ENCODE measurements at places on chromosomes 3 and 15.
A peak's percentile ranks its signal among the peaks of the same experiment; 100 is the strongest.

GRCh38 chr15:33344530-33344929, 33.8 kb downstream of the RYR3 start:
- DNase-seq = no peak

GRCh38 chr15:71476823-71477222, 333.5 kb upstream of the NR2E3 start:
- no peak for DNase-seq

DNA sequence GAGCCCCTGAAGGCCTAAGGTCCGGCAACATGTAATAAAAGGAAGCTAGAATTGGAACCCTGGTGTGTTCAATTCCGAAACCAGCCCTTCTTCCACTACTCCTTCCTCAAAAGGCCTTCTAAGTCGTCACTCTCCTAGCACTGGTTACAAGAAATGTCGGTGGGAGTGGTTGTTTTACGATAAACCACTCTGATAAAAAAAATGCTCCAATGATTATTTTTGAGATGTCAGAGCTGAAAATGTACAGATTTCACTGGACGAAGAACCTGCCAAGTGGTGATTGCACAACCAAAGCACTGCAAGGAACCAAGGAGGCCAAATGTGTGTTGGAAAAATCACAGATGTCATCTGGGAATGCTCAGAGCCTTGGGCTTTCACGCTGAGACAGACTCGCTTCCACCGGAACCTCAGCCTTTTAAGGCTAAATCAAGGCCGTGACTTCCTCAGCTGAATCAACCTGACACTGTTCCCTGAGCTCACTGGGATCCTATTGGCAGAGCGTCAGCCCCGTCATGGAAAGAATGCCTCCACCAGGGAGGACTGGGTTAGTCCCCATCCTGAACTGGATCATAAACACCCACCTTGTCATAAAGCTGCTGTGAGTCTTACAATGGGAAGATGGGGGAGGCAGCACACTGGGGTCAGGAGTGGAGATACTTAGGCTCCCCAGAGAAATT, 108.1 kb upstream of the THBS1 start:
- DNase-seq = no peak

DNA sequence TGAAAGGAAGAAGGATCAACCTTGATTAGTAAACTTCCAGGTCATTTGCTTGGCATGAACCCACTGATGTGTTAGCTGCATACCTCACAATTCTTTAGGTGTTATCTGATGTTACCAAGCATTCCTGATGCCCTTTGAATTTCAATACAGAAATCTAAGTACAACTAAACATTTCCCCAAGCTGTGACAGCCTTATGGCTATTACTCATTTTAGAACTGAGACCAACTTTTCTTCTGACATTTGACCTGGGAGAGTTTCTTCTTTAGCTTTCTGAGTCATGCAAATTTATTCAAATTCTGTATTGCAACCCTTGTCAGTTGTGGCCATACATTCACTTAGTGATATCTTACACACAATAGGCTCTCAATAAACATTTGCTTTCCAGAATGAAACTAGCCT, 124.3 kb downstream of the TIGIT start:
- DNase-seq = no peak

DNA sequence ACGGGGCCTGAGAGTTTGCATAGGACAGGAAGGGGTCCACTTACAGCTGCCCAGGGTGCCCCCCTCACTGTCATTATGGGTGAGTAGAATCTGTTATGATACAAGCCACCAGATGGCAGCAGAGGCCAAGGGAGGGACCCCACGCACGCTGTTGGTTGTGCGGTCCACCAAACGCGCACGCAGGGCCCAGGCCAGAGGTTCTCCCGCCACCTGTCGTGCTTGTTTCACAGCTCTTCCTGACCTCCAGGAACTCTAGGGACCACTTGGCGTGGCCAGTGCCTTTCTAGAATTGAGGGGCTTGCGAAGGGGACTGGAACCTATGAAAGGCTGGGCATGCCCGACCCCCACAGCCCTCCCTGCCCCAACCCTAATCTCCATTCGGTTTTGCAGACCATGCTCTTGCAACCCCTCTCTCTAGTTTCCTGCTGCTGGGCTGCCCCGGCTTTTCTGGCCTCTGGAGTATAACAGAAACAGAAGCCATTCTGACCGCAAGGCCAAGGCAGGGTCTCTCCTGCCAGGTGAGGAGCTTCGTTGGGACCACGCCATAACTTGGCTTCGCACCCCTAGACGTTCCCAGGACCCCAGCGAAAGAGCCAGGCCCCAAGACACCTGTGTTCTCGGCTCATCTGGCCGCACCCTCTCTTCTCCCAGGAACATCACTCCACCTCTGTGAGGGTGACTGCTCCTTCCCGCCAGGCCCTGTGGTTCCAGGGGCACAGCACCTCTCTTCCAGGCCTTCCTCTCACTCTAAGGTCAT, 46.0 kb downstream of the ALDH1L1 start:
- DNase-seq = peak; percentile 39

DNA sequence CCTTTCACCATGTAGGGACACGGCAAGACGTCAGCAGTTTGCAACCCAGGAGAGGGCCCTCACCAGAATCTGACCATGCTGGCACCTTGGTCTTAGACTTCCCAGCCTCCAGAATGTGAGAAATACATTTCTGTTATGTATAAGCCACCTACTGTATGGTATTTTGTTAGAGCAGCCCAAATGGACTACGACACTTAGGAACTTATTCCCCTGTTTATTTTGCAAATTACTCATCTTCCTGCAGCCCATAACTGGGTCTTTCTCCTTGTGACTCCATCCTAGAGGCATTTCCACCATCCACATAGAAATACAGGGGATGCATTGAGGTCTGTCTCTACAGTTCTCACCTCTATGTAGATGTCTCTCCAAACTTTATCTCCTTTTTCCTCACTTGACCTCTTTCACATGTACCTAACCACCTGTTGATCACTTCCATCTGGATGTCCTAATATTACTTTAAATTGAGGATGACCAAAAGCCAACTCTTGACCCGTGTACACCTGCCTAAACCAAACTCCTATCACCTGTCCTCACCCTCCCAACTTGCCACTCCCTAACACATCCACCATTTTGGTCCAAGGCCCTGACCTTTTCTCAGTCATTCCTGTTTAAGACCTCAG, 406.0 kb upstream of the WNT5A start:
- no peak for DNase-seq

DNA sequence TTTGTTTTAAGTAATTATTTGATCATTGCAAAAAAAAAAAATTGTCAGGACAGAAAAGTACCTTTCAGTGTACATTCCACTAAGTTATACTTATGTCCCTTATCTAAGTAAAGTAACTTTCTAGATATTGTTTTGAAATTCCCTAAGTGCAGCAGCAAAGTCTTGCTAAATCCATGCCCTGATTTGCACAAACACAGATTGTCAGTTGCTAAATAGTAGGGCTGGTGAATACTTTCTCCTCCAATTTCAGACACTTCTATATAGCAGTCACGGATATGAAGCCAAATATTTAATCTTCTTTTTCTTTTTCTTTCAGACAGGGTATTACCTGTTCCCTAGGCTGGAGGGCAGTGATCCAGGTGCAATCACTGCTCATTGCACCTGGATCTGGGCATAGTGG, 12.9 kb downstream of the LRRC2 start:
- no peak for DNase-seq

- no peak for DNase-seq
Observed at GRCh38 chr3:141476033-141476432, 10.8 kb upstream of the RASA2 start.

DNA sequence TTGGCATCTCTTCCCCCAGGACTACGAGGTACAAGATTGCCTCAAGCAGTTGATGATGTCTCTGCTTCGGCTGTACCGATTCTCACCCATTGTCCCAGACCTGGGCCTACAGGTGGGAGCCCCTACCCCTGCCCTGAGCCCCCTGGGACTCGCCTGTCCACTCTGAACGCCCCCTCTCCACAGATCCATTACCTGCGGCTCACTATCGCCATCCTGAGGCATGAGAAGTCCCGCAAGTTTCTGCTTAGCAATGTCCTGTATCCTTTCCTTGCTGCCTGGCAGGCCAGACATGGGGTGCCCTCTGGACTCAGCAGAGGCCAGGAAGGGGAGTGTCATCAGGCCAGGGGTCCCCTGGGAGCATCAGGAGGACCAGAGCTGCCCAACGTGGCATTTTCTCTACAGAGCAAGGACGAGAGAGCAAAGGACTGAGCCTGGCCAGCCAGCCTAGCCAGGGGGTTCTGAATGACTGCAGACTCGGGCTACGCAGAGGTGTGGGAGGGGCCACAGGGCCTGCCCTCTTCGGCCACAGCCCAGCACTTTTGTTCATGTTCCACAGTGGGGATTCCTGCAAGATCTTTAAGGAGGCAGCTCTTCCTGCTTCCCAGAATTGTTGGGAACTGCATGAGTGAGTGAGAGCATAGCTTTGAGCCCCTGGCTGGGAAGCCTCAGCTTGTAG, 11.2 kb downstream of the RNF123 start:
- DNase-seq = no peak

GRCh38 chr15:86336051-86336788, 256.5 kb downstream of the AGBL1 start:
- DNase-seq = no peak

DNA sequence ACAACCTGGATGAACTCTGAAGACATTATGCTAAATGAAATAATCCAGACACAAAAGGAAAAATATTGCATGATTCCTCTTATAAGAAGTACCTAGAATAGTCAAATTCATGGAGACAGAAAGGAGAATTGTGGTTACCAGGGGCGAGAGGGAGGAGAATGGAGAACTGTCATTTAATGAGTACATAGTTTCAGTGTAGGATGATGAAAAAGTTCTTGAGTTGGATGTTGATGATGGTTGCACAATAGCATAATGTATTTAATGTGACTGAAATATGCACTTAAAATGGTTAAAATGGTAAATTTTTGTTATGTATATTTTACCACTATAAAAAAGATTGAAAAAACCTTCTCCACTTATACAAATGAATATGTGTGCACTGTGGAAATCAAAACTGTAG, 469.6 kb downstream of the MAGI1 start:
- no peak for DNase-seq

GRCh38 chr3:136818191-136818768, 646 bp upstream of the SLC35G2 start:
- no peak for DNase-seq

DNA sequence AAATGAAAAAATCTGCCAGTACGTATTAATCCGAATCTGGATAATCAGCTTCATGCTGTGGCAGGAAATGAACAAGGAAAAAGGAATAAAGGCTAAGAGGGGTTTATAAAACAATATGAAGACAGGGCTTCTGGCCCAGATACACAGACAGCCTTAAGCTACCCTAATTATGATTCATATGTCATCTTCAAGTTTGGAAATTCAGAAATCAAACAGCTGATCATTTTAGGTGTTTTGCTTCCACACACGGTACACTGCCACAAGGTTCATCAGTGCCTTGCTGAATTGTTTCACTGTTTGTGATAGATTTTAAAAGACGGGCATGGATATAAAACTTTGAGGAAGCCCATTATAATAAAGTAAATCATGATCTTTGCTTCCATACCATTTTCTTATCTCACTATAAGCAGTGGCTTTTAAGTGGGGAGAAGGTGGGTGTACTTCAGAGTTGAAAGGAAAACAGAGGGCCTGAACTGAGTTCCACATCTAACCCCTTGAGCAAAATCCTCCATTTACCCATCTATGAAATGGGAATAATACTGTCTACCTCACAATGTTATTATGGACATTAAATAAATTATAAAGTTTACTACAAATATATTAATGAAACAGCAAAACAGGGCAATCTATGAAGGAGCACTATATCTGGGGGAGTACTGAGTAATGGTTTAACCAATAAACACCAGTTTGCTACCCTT, 15.7 kb downstream of the GTPBP8 start:
- DNase-seq = no peak

DNA sequence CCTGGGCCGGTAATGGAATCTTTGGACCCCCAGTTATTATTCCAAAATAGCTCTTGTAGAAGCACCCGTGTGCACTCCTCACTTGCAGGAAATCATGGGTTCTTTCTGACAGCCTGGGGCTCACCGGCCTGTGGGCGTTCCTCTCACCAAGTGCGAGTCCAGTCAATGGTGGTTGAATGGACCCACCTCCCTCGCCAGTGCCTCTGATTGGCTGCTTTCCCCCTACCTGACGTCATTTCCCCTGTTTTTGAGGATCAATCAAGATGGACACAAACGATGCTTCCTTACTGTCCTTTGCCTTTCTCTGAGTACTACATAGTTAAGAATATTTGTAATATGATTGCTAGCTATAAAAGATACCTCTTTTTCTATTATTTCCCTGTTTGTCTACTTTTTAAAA, 18.1 kb downstream of the MOBP start:
- DNase-seq = no peak

GRCh38 chr3:149315694-149316093, 17.7 kb downstream of the TM4SF18 start:
- no peak for DNase-seq

GRCh38 chr3:47004369-47005211, 25.1 kb downstream of the NBEAL2 start:
- no peak for DNase-seq

DNA sequence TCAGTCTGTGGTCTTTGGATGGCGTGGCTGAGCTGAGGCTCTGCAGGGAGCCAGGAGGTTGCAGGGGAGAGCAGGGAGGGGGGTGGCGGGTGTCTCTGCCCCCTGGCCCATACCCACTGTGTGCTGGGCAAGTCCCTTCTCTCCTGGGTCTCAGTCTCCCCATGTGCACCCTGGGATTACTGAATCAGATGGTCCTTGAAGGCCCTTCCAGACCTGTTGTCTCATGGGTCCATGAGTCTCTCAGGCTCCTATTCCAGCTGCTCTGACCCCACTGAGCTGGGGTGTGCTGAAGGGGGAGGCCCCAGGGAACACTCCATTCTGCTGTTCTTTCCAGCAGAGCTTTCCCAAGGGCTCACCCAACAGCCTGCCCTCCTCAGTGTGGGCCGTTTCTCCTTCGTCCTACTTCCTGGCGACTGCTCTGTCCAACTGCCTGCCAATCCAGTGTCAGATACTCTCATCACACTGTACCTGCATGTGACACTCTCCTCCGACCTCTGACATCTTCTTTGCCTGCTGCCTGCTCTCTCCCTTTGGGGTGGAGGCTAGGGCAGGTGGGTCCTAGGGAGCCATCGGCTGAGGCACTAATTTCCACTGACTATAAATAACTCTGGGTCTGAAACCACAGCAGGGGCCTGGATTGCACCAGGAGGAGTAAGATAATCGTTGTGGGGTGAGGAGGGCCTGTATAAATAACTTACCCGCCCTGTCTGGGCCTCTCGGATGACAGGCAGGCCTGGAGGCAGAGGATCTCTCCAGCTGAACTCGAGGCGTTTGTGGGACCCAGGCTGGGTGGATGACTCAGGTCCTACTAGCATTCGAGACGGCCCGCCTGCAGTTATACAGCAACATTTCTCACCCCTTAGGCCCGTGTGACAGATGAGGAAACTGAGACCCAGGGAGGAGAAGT, 67.1 kb downstream of the ATP2B2 start:
- no peak for DNase-seq

DNA sequence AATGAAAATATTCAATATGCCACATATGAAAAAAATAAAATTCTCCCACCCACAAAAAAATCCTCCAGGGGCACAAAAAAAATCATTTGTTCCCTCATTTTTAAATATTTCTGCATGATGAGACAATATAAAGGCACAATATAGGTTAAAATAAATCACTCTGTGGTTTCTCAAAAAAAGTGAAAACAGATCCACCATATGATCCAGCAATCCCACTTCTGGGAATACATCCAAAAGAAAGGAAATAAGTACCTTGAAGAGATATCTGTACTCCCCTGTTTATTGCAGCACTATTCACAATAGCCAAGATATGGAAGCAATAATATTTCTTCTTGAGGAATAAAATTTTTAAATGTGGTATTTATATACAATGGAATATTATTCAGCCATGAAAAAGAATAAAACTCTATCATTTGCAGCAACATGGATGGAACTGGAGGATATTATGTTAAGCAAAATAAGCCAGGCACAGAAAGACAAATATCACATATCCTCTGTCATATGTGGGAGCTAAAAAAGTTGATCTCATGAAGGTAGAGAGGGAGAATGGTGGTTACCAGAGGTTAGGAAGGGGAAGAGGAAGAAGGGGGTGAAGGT, 1.5 kb downstream of the ATP8B4 start:
- no peak for DNase-seq

Data from stimulated activated CD4-positive, alpha-beta T cell treated with anti-CD3 and anti-CD28 coated beads, TNF-alpha, amount 100 ng/mL, for 48 hours (primary cell).